Activated CD4-positive, alpha-beta T cell treated with anti-CD3 and anti-CD28 coated beads for 24 hours (primary cell): ENCODE measurements at places on chromosomes 7 and 10.

DNA sequence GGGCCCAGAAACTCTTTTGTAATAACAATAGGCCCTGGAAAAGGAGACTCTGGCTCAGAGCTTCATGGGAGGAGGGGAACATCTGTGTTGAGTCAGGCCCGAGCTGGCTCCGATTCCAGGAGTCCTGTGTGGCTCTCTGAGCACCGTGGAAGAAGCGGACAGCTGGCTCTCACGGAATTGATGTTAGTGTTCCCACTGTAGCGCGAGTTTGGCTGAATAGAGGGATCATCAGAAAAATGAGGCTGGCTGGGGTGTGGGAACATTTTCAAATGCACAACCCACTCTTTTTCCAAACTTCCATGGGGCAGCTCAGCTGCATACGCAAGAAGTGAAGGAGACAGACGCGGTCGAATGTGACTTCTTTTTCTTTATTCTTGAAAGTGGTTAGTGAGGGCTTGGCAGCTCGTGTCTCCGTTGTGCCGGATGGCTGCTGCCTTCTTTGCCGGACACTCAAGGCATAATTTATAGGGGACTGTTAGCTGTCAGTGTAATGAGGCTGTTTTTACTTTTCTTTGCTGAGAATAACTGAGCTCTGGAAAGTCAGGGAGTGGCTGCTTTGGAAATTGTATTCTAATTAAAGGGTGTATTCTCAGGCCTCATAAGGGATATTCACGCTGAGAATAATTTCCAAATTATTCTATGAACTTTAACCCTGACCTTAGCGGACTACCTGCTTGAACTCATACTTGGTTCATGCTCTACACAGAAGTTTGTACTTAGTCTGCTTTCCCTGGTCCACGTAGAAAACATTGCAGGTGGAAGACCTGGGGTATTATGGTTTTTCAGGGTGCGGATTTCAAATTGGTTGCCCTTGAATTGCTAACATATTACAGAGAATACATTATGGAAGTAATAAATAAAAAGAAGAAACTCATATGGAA, 23.1 kb downstream of the MDFIC start:
- no peak for DNase-seq

DNA sequence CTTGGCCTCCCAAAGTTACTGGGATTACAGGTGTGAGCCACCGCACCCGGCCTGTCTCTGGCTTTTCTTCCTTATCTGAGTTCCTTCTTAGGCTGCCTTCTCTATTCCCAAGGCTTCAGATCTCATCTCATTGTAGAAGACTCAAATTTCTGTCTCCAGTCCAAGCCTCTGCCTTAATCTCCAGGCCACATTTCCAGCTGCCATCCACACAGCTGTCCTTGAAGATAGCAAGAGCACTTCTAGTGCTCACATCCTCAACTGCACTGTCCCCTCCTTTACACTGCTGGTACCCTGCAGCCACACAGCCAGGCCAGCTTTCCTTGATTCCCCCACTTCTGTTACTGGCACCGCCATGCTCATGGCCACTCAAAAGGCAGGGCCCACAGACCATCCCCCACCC, 35.6 kb downstream of the POLL start:
- DNase-seq, result no peak

DNA sequence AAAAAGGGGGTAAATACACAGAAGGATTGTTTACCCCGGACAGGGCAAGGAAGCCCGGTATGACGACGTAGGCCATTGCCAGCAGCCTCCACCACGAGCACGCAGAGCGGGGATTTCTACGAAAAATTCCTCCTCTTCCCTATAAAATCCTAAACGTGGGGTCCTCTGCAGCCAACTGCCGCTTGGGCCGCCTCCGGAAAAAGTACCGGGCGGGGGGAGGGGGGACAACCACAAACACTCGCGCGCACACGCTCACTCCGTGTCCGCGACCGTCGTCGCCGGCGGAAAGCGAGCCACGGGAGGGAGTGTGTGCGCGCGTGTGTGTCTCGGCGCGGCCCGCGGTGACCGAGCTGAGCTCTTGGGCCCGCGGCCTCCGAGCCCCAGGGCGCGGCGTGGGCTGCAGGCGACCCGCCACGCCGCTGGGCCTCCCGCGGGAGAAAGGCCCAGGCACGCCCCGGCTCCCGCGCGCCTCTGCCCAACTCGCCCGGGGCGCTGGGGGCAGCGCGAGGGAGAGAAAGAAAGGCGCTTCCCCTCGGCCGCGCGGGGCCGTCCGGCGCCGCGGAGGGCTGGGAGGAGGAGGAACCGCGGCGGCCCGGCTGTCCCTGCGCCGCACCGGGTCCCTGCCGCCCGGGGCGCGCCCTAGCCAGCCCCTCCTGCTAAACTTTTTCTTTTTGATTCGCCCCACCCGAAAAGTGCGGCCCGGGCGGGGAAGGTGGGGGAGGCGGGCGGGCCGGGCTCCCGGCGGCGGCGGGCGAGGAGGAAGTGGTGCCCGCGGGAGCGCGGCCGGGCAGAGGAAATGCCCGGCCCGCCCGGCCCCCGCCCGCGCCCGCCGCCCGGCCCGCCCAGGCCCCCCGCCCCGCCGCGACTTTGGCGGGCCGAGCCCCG, 1.5 kb downstream of the CTBP2 start:
- DNase-seq, result no peak

DNA sequence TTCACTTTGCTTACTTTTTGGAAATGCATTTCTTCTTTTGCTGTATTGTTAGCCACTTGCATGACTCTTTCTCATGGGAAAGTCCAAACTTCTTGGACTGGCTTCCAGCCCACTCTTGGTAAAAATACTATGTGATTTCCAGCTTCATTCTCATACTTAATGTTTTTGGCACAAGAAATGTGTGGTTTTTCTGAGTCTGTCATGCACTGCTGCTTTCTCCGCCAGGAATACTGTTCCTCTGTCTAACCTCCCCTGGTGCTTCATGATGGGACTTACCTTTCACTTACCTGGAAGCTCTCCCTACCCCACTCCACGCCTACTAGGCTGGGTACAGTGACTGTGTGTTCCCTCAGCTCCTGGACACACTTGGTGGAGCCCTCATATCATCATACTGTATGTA, 18.7 kb downstream of the MGAM2 start:
- DNase-seq, result no peak

GRCh38 chr10:79038841-79039201, 29.9 kb upstream of the ZMIZ1 start:
- DNase-seq, result no peak
